ENCODE measurements at places on chromosomes 3 and 15. TPM values are rescaled to one million over a fixed set of nuclear protein-coding genes. Genes with fewer than 3 reads are reported as not detected.
A peak's percentile ranks its signal among the peaks of the same experiment; 100 is the strongest.

GRCh38 chr3:34882764-34883163, 756.6 kb upstream of the ARPP21 start:
- H3K27me3 ChIP-seq, result no peaks in the 10 kb centered on the region
- no peak overlapping the region for H3K27ac ChIP-seq
- no peaks in the 10 kb centered on the region for H3K36me3 ChIP-seq
- no peak overlapping the region for H3K4me3 ChIP-seq

- no peak overlapping the region for H3K27ac ChIP-seq
- H3K36me3 ChIP-seq, result no peaks in the 10 kb centered on the region
- no peak overlapping the region for H3K4me3 ChIP-seq
- DNase-seq, result no peak
- H3K27me3 ChIP-seq, result peaks cover under 1% of the 10 kb centered on the region
- no peaks in the 10 kb centered on the region for H3K4me1 ChIP-seq
These were observed 82.0 kb downstream of the CHDH start for GRCh38 chr3:53764026-53764775.

DNA sequence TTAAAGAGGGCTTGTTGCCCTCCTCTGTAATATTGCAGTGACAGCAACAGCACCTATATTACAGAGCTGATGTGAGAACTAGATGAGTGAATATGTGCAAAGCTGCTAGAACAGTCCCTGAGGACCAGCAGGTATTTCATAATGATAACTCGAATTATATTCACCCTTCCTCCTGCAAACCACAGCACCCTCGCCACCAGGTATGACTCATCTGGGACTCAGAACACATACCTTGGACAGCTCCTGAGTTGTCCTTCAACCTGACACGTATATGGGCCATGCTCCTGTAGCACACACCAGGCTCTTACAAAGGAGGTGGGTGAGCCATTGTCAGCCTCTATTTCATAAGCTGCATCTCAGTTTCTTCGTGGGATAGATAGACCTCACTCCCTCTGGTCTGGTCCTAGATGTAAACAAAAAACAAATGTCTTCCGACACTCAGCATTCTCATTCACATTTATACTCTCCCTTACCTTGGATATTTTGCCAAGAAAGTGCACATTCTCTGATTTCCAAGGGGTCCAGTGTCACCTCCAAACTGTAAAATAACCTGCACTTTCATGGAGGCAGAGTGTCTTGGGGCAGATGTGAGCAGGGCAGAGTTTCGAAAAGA, 124.5 kb downstream of the TLE3 start:
- DNase-seq, result peak; percentile 9
- no peaks in the 10 kb centered on the region for H3K36me3 ChIP-seq
- H3K4me3 ChIP-seq, result no peak overlapping the region
- H3K27me3 ChIP-seq, result peaks cover 26% of the 10 kb centered on the region
- H3K4me1 ChIP-seq, result no peaks in the 10 kb centered on the region
- no peak overlapping the region for H3K27ac ChIP-seq

DNA sequence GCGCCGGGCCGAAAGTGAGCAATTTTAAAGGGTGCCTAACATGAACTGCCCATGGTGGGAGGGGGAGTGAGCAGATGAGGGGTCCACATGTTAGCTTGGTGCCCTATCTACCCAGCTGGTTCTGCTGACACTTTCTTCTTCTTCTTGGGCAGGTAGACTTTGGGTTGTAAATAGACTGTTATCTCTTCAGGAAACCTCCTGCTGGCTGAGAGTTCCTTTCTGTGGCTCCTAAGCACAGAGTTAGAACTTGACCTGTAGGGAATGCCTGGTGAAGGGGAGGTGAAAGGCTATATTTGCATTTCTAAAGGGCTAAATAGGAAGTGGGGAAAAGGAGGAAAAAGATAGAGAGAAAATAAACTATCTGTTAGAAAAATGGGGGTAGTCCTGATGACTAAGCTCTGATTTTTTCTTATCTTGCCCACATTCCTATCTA, 521.4 kb upstream of the TGFBR2 start:
- no peaks in the 10 kb centered on the region for H3K27me3 ChIP-seq
- no peaks in the 10 kb centered on the region for H3K4me1 ChIP-seq
- DNase-seq, result no peak
- no peak overlapping the region for H3K4me3 ChIP-seq

GRCh38 chr15:79003301-79003700, 58.5 kb upstream of the CTSH start:
- DNase-seq, result no peak
- no peak overlapping the region for H3K27ac ChIP-seq
- H3K27me3 ChIP-seq, result no peaks in the 10 kb centered on the region

UROC1 gene
- not detected for total RNA-seq

TMEM207 gene
- total RNA-seq, result not detected

All from CD4-positive, alpha-beta T cell (primary cell).